CMK (cell line): ENCODE measurements at places on chromosomes 16 and 17.

GRCh38 chr17:15513058-15513791 lies 45.8 kb upstream of the CDRT4 start:
- no peak for DNase-seq

DNA sequence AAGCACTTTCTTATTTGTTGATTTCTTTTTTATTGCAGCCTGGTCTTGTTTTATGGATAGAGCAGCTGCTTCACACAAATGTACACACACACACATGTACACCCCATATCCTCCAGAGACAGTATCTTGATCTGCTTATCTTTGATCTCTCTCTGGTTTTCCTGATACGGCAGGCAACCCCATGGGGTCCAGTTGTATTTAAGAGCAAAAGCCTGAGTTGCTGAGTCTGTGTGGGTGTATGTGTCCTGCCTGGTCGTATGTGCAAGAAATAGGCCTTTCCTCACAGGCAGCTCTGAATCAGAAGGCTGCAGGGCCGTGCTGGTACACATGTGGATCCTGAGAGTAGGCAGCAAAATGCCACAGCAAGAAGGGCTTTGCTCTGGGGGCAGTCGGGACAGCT lies 14.6 kb upstream of the LGALS9 start:
- DNase-seq: no peak

DNA sequence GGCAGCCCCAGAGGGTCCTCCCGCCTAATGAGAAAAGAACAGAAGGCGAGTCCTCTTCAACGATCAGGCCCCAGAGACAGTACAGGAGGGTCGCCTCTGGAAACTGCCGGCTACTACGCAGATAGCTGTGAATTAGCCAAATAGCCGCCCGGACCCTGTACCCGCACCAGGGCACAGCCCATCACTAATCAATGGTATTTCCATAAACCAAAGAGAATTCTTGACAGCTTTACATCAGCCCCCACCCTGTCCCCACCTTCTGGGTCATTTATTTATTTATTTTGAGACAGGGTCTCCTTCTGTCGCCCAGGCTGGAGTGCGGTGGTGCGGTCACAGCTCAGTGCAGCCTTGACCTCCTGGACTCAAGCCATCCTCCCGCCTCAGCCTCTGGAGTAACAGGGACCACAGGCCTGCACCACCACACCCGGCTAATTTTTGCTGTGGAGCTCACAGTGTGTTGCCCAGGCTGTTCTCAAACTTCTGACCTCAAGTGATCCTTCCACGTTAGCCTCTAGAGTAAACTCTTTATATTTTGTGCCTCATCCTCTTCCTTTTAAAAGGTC lies 805 bp upstream of the CLCN7 start:
- no peak for DNase-seq

DNA sequence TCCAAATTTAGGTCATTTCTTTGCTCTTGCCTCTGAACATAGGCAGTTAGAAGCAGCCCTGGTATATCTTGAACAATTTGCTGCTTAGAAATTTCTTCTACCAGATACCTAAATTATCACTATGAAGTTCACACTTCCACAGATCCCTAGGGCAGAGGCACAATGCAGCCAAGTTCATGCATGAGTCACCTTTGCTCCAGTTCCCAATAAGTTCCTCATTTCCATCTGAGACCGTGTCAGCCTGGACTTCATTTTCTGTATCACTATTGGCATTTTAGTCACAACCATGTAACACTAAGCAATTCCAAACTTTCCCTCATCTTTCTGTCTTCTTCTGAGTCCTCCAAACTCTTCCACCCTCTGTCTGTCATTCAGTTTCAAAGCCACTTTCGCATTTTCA lies 45.0 kb downstream of the KCNJ16 start:
- DNase-seq: no peak

GRCh38 chr16:71528257-71528656 lies 2.0 kb downstream of the CHST4 start:
- DNase-seq: no peak

GRCh38 chr17:33730131-33730530 lies 437.0 kb upstream of the ASIC2 start:
- no peak for DNase-seq

- DNase-seq: no peak
Observed at GRCh38 chr17:57396511-57396921, 140.2 kb downstream of the MSI2 start.

DNA sequence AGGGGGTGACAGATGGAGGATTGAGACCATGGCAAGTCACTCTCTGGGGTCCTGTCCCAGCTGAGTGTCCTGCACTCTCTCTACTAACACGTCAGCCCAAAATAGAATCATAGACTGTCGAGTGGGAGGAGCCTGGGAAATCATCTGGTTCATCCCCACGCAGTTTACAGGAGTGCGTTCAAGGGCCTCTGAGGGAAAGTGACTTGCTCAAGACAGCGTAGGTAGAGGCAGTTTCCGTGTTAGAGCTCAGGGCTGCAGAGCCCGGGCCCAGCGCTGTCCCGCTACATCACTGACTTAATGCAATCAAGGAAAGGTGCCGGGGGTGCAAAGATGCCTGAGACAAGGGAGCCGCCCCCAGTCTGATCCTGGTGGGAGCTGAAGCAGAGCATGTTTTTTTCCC lies 10.3 kb downstream of the GSG1L2 start:
- no peak for DNase-seq

GRCh38 chr16:80507538-80507937 lies 33.3 kb upstream of the DYNLRB2 start:
- DNase-seq: no peak

DNA sequence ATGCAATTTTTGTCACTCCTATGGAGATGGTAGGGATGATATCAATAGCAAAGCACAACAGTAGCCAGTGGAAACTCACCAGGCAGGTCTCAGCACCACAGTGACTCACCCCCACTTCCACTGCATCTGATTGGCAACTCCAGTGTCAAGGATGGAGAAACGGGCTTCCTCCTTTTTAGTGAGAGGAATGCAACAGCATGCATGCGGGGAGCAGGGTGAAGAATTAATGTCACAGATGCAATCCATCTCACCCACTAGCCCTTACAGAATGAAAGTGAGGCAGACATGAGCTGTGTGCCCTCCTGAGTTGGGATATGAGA lies 467.0 kb upstream of the C16orf82 start:
- no peak for DNase-seq

- DNase-seq: no peak
Observed at GRCh38 chr17:79655672-79656290, 44.9 kb upstream of the RBFOX3 start.

GRCh38 chr17:3675886-3676285 lies 7.3 kb downstream of the EMC6 start:
- no peak for DNase-seq

GRCh38 chr17:17224137-17224536 lies 12.8 kb downstream of the FLCN start:
- no peak for DNase-seq

- no peak for DNase-seq
Observed at GRCh38 chr16:77977339-77977738, 45.0 kb upstream of the CLEC3A start.
